ENCODE measurements at places on chromosomes 6 and 20.

- DNase-seq = no peak
These were observed 9.3 kb upstream of the POU3F2 start for GRCh38 chr6:98824902-98825599.

DNA sequence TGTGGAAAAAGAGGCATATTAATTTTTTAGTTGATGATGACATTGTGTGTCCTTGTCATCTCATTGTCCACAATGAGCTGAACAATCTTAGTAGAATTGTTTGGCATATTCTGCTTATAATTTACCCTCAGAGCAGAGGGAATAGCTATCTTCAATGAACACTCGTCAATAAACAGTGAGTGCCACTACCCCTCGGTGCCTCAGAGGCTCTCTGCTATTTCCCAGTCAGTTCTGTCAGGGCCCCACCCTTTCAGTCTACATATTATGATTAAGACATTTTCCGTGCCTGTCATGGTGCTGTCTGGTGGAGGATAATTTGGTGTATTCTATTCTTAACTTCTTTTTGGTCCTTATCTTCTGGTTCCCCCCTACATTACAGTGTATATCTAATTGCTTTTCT is 31.2 kb downstream of the NUS1 start:
- no peak for DNase-seq

- no peak for DNase-seq
These were observed 27.9 kb upstream of the HLA-DQA2 start for GRCh38 chr6:32713241-32713640.

DNA sequence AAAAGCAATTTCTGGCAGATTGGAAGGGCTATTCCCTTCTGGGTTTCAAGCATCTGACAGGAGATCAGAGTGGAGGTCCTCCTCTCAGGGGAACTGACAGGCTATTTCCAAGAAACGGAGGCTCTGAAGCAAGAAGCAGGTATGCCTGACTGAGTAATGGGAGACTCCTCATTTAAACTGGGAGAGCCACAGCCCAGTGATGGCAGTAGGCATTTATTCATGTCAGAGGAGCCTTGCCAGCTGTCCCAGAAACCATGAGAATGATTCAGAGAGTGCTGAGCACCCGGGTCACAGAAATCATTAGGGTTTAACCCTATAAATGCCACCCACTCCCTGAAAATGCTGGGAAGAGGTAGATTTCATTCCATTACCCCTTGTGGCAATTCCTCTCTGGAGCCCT is 247.5 kb upstream of the RNF217 start:
- no peak for DNase-seq

GRCh38 chr6:39952167-39952566 is 17.9 kb upstream of the MOCS1 start:
- no peak for DNase-seq

GRCh38 chr20:14673164-14673563 is 335.8 kb upstream of the FLRT3 start:
- no peak for DNase-seq

DNA sequence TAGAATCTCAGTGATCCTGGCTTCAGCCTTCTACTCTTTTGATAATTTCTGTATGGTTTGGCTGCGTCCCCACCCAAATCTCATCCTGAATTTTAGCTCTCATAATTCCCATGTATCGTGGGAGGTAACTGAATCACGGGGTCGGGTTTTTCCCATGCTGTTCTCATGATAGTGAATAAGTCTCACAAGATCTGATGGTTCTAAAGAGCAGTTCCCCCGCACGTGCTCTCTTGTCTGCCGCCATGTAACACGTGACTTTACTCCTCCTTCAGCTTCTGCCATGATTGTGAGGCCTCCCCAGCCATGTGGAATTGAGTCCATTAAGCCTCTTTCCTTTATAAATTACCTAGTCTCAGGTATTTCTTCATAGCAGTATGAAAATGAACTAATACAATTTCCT is 507.2 kb downstream of the CDH26 start:
- DNase-seq = no peak

DNA sequence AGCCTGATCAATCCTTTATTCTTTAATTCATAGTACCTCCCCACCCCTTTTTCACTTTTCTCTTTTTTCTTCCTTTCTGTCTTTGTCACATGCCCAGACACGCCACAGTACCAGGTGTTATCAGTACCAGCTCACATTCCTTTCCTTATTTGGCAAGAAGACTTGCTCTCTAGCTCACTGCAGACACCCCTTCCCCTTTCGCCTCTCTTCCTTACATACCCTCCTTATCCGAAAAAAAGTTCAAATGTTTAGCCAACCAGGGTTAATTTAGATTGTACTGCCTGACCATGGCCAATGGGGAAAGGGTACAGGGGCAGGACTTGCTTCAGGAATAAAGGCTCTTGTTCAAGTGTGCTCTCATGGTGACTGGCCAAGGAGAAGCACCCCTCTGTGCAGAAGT is 9.3 kb upstream of the SIRPB2 start:
- DNase-seq = no peak

- DNase-seq = no peak
These were observed 12.1 kb downstream of the LGSN start for GRCh38 chr6:63307581-63308246.

DNA sequence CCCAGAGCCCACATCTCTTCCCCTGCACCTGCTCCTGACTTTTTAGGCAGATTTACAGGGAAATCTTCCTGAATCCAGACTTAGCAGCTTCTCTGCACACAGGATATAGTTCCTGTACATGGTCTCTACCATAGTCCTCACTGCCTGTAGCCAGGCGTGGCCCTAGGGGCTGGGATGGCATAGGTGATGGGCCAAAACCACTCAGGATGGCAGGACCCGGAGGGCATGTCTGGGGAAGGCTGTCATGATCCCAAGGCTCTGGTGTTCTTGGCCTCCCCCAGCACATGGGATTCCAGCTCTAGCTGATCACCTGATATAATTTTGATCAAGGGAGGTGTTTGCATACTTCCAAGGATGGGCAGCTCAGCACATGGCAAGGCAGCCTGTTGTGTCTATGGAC is 58.0 kb downstream of the TOX2 start:
- DNase-seq = no peak

- no peak for DNase-seq
These were observed 32.4 kb upstream of the CCDC167 start for GRCh38 chr6:37532122-37532521.

DNA sequence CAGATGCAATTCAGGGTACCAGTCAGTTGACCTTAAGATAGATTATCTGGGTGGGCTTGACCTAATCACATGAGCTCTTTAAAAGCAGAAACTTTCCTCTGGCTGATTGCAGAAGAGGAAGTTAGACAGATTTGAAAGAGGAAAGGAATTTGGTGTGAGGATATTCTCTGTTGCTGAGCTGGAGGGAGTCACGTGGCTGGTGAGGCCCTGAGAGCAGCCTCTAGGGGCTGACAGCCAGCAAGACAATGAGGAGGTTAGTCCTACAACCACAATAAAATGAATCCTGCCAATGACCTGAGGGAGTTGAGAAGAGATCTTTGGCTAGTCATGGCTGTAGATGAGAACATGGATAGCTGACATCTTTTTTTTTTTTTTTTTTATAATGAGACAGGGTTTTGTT is 87.0 kb upstream of the B3GAT2 start:
- DNase-seq = no peak

- DNase-seq = no peak
These were observed 262.2 kb downstream of the NRN1 start for GRCh38 chr6:5744497-5744896.

Data from CD4-positive, alpha-beta T cell treated with Interleukin-1 beta for 1 hour (primary cell).